ENCODE measurements at places on chromosomes 11 and 22.

- no peak for DNase-seq
Measured at GRCh38 chr22:22827187-22827939, 60.3 kb upstream of the IGLL5 start.

DNA sequence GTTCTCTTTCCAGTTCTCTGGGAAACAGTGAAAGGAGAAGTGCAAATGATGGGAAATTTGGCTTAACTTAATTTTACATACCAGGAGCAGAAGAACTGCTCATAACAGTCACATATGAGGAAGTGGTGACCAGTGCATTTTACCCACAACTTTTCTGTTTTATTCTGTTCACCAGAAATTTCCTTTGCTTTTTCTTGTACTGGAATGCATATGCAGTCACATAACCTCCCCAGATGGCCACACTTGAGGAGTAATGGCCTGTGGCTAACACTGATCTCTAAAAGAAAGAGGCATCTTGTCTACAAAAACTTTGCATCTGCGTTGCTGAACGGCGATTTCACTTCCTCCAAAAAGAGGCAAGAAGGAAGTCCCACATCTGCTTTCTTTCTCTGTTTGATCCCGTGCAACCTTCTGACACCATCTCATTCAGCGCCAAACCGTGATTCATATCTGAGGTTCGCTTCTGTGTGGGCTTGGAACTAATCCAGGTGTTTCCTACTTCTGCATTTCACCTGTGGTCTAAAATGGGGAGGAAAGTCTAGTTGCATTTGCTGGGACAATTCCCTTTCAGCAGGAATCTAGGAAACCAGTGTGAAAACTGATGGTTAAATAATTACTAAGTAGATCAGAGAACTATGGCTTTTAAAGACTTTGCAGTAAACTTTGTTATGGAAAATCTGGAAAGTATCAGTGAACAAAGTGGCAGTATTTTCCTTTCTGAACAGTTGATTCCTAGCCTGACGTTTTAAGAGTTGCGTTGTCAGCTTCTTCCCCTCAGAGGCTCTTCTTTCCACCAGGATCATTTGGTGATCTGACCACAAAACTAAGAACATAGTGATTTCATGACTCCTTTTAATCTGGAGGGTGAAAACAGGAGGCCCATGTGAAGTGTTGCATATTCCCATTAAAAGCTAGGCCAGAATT lies 4.2 kb upstream of the MPEG1 start:
- no peak for DNase-seq

DNA sequence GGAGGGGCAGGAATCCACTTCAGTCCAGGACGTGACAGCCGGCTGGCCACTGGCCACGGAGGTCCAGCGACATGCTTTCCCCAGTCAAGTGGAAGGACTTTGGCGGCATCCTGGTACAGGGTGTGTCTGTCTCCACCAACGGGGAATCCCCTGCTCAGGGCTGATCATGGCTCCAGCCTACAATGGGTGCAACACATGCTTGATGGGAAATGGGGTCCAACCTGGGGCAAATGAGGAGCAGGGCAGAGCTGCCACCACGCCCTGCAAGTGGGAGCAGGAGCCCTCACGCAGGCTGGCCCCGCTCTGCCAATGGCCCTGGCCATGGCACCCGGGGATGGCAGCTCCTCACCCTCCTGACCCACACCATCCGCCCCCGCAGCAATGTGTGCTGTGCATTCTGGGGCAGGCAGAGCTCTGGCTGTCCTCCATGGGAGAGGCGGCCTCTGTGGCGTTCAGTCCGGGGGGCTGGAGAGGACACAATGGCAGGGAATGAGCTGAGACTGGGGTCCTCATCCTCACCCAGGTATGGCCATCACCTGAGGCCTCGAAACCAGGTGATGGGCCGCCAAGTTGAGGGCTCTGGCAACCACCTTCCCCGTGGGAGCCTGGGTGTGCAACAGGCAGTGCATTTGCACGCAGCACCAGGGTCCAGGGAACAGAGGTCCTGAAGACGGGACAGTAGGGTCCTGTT lies 5.8 kb upstream of the SEPTIN5 start:
- DNase-seq, result no peak

DNA sequence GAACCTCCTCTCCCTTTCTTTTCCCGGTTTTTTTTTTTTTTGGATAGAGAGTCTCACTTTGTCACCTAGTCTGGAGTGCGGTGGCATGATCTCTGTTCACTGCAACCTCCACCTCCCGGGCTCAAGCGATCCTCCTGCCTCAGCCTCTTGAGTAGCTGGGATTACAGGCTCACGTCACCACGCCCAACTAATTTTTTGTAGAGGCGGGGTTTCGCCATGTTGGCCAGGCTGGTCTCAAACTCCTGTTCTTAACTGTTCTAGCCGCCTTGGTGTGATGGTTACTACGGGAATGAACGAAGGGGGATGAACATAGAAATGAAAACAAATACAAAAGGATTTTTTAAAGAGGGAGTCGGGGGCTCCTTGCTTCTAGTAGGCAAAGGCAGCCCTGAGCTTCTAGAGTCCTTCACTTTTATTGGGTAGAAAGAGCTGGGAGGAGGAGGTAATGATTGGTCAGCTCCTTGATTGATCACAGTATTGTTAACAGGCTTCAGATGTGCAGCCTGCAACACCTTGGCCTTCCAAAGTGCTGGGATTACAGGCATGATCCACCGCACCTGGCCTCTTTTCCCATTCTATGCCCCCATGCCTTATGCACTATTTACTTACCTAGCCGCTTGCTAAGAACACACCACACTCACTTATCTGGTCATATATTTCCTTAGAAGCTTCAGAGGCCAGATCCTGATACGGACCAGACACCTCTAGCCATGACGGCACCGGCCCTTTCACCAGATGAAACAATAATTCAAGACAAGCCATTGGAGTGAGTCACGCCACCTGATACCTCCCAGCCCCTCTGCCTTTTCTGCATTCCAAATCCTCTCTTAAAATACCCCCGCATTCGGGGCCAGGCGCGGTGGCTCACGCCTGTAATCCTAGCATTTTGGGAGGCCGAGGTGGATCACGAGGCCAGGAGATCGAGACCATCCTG lies 20.7 kb downstream of the SUSD2 start:
- no peak for DNase-seq

DNA sequence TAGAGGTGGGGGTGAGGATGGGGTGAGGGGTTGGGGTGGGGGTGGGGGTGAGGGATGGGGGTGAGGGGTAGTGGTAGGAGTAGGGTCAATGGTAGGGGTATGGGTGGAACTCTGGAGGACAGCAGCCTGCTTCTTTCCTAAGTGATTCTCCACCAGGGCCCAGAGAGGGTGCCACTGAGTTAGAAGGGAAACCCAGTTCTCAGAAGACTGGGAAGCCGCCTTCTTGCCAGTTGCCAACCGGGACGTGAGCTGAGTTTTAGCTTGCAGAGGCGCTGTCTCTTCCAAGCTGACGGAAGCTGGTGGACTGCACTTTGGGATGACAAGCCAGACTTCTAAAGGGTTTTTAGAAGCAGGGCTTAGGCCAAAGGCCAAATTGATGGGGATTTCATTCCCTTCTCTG lies 104.4 kb downstream of the NAT10 start:
- no peak for DNase-seq

Measured in CD4-positive, alpha-beta T cell (primary cell).